Thoracic aorta (tissue), 2 donors: ENCODE measurements at places on chromosomes 2 and 18.

GRCh38 chr2:80546766-80547165, 242.2 kb upstream of the LRRTM1 start:
- no peak for DNase-seq

DNA sequence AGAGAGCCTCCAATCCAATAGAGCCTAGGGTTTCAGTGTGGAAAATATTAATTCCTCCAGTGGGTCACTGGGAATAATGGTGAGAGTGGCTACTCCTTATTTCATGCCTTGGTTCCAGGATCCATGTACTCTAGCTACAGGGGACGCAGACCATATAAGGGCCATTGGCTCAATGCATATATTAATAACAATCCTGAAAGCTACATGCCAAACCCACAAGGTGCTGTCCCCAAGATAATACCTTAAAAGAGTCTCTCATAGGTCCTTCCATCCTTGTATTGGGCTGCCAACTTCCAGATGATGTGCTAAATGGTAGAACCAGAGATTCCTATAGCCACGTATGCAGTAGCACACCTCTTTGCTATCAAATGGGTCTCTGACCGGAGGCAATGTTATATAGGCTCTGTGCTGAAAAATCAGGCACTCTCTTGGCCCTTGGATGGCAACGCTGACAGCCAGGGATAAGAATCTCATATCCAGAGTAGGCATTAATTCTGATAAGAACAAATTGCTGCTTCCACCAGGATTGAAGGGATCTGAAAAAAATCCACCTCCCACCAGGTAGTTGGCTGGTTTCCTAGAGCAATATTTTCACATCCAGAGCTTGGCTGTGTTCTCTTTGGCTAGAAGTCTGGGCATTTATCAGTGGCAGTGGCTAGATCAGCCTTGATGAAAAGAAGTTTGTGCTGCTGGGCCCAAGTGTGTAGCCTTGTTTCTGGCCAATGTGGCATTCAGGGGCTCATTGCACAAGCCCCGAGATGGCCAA, 218.1 kb upstream of the MGAT5 start:
- DNase-seq = no peak

- DNase-seq = no peak
These were observed 560.0 kb upstream of the CDH2 start for GRCh38 chr18:28736951-28737350.

DNA sequence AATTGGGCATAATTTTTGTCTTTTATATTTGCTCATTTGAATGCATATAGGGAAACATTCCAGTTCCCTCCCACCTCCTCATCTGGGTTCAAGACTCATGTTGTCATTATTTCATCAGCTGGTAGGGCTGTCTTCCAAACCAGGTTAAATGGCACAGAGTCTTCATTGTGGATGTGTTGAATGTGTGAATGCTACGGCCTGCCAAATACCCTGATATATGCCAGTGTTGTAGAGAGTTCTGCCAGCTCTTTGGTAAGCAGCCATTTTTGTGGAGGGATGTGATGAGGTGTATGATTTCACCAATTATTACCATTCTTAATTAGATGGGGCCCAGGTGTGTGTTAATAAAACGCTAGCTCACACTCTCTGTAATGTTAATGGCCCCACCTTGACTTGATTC, 121.7 kb downstream of the LYPD6B start:
- no peak for DNase-seq

DNA sequence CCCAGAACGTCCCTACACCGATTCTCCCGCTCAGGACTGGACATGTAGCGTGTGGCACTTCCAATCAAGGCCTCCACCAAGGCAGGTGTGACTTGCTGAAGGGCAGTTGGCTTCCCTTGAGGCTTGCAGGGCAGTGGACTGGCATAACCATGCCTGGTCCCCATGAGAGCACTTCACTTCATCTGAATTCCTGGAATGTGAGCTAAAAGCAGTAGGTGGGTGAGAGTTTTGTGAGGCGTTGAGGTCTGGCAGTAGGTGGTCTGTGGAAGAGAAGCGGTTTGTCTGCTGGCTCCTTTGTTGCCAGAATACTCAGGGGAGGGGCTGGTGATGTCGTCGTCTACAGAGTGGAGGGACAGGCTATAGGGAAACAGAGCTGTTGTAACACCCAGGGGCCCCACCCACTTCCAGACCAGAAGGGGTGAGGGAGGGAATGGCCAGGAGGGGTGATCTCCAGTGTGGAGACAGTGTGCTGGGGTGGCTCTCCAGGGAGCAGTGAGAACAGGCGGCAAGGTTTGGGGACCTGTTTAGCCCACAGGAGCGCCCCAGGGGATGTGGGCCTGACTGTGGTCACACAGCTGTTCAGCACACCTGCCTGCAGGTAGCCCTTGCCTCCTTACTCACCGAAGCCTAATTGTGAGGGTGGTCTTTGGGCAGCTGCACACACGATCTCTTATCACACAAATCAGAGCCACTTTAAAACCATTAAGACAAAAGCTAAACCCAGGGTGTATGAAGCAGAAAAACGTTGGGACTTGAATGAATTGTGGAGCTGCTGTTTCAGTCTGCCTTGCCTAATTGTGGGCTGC, 21.5 kb upstream of the ALKAL2 start:
- DNase-seq = no peak

- no peak for DNase-seq
These were observed 5.8 kb upstream of the ANKRD12 start for GRCh38 chr18:9130806-9131205.

DNA sequence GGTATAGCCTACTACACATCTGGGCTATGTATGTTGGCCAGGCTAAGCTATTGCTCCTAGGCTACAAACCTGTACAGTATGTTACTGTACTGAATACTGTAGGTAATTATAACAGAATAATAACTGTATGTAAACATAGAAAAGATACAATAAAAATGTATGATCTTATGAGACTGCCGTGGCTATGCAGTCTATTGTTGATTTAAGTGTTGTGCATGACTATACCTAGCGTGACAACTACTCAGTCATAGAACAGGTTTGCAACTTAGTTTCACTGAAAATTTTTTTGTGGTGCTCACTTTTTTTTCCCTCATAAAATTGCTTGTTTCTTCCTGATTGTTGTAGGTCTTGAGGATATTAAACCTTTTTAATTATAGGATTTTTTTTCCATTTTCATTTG, 25.9 kb downstream of the KCMF1 start:
- DNase-seq = no peak

- DNase-seq = no peak
These were observed 37.5 kb downstream of the FASTKD2 start for GRCh38 chr2:206802654-206803514.

GRCh38 chr2:104976603-104977120, 61.2 kb upstream of the MRPS9 start:
- no peak for DNase-seq

DNA sequence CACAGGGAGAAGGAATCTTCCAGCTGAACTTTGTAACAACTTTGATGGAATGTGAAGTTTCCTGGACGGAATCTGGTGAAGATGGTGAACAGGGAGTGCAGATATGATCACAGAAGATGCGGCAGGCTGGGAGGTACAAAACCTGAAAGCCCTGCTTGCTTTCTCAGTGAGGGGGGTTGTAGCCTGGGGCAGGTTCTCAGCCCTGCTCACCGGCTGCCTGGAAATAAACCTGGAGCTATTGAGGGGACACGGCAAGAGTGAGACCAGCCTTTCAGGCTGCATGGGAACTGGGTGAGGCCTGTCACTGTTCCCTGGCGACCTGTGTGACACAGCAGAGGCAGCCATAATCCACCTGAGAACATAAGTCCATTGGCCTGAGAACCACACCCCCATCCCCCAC, 174.8 kb downstream of the LCLAT1 start:
- no peak for DNase-seq
